ENCODE measurements at places on chromosomes 16 and 17.
A peak's percentile ranks its signal among the peaks of the same experiment; 100 is the strongest.

DNA sequence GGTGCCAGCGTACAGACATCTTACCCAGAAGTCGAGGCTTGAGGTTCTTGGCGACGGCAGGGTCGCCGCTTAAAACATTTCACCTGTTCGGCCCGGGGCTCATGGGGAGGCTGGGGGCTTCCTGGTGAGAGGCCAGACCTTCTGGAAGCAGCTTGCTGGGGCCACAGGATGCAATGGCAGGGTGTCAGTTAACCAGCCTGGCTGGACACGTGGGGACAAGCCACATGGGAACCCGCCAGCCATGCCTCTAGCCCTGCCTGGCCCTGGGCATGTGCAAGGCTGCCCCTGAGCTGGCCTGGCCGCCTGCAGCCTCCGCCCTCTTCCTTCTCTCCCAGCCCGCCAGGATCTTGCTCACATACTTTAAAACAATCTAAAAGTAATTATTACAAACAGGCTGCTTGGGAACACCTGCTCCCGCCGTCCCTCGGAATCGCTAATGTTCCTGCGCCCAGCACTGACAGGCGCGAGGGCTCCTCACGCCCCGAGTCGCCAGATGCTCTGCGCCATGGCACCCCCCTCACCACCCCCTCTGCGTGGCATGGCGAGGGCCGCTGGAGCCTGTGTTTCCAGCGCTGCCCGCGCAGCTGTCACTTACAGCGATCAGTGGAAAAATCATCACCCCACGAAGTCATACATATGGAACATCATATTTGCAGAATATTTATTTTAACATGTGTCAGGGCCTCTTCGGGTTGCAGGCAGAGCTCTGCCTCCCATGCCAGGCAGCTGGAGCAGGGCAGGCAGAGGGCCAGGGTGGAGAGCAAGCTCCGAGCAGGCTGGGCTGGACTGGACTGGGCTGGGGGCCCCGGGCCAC is 188.7 kb upstream of the GSE1 start:
- no peak for DNase-seq

- peak; percentile 13 for DNase-seq
These were observed 40.3 kb downstream of the HOXB1 start for GRCh38 chr17:48490451-48490892.

DNA sequence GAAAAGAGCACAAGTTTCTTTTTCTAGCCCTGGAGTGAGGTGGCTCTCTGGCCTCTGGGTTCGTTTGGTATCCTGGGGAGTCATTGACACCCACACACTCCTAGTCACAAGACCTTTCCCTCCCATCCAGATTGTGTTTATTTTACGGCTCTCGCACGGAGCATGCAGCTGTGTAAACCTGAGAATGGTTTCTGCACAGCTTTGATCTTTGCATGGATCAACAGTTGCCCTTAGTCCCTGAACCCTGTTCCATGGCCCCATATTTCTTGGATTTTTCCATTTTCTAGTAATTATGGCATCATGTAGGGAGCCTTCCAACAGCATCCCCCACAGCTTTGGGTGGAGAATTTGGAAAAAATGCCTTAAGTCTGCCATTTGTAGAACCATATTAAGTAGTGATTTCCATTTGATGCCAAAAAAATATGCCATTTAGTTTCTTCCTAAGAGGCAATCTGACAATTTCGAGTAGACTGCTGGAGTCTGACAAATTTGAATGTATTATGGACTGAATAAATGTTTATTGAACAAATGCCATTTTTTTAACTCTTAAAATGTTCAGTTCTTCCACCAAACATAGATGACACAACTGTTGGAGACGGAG is 197.7 kb downstream of the WWOX start:
- DNase-seq: no peak

DNA sequence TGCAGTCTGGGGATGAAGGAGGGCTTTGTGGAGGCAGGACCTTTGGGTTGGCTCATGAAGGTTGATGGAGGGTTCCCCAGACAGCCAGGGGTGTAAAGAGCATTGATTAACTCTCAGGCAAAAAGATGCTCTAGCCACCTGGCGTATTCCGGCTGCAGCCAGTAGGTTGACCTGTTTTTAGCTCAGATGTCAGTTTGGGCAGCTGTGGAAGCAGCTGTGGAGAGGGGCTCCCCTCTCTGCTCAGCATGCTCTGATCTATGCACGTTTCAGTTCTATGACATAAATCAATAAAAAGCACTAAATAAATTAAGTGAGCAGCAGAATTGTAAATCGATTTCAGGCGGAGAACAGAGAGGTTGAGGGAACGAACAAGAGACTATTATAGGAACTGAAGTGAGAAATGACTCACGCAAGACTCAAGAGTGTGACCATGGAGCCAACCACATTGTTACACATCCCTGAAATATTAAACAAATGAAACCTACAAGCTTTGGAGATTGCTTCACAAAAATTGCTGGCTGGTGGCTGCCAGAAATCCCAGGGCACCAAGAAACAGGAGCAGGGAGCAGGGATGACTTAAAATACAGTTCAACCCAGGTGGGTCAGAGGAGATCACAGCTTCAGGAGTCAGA is 111.9 kb downstream of the GSG1L start:
- no peak for DNase-seq

- no peak for DNase-seq
These were observed 7.3 kb downstream of the TNRC6A start for GRCh38 chr16:24736758-24737157.

DNA sequence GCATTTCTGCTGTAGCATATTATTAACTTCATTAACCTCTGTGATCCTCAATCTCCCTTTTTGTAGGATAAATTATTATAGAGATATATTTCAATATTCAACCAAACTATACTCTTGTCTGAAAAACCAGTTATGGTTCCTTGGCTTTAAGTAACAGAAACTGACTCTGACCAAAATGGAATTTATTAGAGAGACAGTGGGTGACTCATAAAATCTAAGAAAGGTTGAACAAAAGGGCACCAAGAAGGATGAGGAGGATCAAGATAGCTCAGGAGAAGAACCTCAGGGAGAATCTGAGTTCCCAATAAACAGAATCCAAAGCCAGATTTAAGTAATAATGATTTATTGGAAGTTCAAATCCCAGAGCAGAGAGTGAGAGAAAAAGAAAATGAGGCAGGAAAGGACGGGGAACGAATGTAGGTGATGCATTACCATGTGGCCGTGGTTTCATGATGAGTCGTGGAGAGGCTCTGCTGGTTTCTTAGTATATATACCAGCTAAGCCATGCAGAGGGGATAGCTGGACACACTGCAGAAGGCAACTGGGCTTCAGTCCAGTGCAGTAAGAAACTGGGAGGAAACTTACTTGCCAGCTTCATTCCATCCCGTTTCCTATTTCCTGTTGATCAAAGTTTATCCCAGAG is 151.5 kb upstream of the GOT2 start:
- no peak for DNase-seq

DNA sequence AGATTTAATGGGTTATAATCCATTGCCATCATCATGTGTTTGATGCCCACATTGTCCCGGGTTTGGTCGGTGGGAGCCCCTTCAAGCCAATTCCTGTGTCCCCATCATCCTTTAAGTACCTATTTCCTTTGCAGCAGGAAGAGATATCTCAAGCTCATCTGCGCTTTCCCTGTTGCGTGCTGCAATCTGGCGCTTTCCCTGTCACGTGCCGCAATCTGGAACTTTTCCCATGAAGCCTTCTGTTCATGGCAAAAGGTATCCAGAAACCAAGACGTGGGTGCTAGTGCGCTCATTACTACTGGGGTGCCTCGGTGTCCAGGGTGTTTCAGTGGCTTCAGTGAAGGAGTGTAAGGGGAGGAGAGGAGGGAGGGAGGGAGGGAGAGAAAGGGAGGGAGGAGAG is 174.6 kb upstream of the ZNF469 start:
- no peak for DNase-seq

DNA sequence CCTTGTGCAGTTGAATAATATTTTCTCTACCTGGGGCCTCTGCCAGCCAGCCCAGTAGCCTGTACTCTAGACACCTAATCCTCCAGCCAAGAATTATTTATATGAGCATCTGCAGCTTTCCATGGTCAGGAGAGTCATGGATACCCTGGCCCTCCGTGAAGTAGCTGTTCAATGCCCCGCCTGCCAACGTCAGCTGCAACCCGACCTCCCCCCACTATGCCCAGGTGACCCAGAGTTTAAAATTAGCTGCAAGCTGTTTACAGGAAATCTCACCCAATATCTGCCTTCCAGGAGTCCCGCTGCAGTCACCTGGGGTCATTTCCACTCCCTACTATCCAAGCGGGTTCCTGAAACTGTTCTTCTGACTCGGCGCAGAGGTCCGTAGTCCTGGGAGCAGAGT is 12.3 kb downstream of the SDR42E2 start:
- no peak for DNase-seq

GRCh38 chr17:74872313-74873036 is at the start of gene FDXR:
Gene FDXR (minus strand): TSS chr17:74872994. CDS start chr17:74872944, 50 bp downstream.
- DNase-seq: no peak

GRCh38 chr16:22003195-22003594 is 2.3 kb upstream of the PDZD9 start:
- no peak for DNase-seq

DNA sequence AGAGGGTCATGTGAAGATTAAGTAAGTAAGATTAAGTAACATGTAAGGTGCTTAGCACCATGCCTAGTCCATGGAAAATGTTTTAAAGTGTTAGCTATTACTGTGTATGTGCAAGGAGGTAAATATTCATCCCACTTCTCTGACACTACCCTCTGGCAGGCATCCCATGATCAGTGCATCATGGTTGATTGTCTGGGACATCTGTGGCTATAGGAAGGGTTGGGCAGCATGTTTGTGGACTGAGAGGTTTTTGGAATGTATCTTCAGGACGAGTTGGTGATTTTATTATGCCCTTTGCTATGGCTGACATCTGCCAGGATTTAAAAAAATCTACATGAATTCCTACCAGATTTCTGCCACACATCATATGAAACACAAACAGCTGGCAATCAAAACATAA is 6.5 kb upstream of the TAOK1 start:
- DNase-seq: peak; percentile 30

- no peak for DNase-seq
These were observed 30.2 kb downstream of the POLR3E start for GRCh38 chr16:22327446-22327775.

GRCh38 chr16:12170103-12171040 is 193.8 kb downstream of the SNX29 start:
- DNase-seq: peak; percentile 17

GRCh38 chr16:86353148-86353547 is 157.2 kb upstream of the FOXF1 start:
- peak; percentile 73 for DNase-seq

DNA sequence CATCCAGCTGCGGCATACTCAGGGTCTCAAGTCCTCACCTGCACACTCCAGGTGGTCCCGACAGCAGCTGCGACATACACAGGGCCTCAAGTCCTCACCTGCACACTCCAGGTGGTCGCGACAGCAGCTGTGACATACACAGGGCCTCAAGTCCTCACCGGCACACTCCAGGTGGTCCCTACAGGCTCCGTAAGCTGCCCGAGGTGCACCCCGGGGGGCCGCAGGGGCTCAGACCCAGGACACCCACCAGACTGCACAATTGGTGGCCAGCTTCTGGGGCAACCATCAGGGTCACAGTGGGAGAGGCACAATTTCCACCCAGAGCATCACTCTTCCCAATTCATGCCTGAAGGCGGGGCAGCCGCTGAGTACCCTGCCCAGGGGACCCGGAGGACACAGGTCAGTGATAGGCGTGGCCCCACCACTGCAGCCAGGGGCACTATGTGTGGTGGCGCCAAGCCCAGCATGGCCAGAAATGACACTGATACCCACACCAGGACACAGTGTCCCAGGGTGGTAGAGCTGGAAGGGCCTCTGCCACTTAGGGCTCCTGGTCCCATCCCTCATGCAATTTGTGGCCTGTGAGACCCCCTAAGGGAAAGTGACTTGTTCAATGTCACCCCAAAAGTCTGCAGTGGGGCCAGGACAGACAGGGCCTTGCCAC is 57.5 kb upstream of the ZNF469 start:
- DNase-seq: no peak

DNA sequence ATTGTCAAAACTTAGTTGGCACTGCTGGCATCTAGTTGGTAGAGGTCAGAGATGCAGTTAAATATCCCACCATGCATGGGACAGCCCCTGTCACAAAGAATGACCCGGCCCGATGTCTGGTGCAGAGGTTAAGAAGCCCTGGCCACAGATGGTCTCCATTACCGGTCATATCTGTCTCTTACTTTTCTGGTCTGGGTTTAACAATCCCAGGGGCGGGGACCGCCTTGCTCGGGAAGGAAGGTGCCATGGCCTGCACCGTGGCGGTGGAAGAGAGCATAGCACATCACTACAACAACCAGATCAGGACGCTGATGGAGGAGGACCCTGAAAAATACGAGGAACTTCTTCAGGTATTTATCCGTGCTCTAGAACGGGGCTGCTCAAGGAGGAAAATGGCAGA is 8.1 kb downstream of the COQ7 start:
- no peak for DNase-seq

DNA sequence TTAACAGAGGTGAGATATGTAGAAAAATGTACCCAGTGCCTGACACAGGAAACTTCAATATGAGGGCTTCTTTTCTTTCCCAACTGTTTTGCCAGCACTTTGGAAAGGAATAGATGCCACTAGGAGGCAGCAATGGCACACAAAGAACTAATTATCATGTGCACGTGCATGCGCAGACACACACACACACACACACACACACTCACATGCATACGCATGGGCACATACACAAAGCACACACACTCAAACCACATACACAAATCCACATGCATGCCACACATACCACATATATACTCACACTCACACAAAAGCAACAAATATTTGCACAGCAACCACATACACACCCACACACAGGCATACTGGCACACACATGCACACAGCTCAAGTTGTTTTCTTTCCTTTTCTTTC is 8.8 kb upstream of the CEP112 start:
- DNase-seq: peak; percentile 81

DNA sequence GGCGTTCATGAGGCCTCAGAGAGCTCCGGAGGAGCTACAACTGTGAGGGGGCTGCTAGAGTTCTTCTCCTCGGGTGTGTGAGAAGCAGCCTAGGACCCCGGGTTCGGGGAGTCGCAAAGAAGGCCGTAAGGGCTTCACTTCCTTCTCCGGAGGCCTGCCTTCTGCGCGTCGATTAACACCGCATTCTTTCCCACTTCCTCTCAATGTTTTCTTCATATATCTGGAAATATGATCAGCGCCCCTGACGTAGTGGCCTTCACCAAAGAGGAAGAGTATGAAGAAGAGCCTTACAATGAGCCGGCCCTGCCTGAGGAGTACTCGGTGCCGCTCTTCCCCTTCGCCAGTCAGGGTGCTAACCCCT is 449 bp downstream of the SMCR8 start:
- DNase-seq: no peak

GRCh38 chr17:78381601-78382232 is 3.3 kb downstream of the PGS1 start:
- no peak for DNase-seq
